ENCODE measurements at places on chromosomes 11 and 22.

DNA sequence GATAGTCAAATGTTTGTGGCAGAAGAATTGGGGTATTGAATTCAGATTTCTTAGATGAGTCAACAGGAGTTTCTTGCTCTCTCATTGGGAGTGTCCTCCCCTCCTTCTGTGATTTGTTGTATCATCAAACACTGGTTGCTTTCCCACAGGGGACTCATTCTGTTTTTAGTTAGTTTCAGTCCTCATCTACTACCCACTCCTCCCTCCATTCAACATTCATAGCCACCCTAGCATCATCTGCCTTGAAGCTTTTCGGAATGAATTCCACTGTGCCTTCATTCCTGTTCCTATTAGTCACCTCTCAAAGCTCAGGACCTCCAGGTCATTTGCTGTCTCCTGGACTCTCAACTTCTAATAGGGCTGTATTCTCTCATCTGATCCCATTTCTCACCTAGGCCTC, 31.5 kb upstream of the RAB38 start:
- no peak for DNase-seq

GRCh38 chr11:6646576-6646917, 9.1 kb downstream of the DCHS1 start:
- DNase-seq, result no peak

GRCh38 chr11:60589611-60590010, 74.4 kb downstream of the MS4A13 start:
- no peak for DNase-seq

DNA sequence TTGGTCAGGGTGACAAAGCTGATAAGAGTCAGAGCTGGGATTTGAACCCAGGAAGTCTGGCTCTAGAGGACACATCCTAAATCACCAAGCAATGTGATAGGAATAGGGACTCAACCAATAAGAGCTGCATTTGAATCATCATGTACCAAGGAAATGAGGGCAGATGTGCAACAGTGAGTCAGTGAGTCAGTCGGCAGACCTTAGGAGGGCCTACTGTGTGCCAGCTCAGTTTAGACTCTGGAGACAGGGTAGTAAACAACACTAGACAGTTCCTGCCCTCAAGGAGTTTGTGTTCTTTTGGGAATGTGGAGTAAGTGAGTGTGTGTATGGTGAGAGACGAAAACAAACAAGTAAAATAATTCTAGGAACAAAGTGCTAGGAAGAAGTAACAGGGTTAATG, 11.2 kb downstream of the IL10RA start:
- no peak for DNase-seq

- no peak for DNase-seq
Observed at GRCh38 chr22:48635816-48636215, 1191.9 kb downstream of the BRD1 start.

DNA sequence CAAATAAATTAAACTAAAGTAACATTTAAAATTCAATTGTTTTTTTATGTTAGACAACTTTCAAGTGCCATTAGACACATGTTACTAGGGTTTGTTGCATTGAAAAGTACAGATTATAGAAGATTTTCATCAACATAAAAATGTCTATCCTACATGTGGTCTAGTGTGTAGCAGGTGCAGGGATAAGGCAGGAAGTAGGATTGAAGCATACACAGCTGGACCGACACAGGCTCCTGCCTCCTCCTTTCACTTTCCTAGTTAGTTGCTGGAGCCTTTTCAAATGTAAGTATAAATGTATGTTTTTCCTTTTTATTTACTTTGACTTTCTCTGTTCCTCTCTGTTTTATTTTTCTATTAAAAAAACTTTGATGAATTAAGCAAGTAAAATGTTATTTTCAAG, 246.9 kb upstream of the LUZP2 start:
- no peak for DNase-seq

- DNase-seq, result no peak
Observed at GRCh38 chr11:129536338-129536737, 160.7 kb downstream of the BARX2 start.

GRCh38 chr22:49856766-49857618, 3.3 kb downstream of the ZBED4 start:
- DNase-seq, result no peak

DNA sequence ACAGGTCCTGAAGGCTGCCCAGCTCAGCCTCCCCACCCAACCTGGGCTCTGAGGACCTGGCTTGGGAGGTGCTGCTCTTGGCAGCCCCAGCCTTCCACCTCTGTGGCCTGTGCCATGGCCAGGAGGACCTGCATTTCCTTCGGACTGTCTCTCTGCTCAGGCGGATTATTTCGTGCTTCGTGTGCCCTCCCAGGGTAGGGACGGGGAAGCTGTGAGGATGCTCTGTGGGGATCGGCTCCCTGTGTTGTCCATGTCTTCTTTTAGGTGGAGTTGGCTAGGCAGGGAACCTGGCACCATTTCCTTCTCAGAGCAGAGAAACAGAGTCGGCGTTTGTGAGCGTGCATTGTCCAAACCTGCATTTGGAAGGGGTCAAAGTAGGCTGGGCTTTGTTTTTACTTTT, 34.1 kb downstream of the BCR start:
- DNase-seq, result no peak

- DNase-seq, result no peak
Observed at GRCh38 chr22:49017482-49018329, 810.0 kb downstream of the BRD1 start.

GRCh38 chr11:111378185-111378860, 752 bp downstream of the POU2AF1 start:
- no peak for DNase-seq

GRCh38 chr11:9568161-9568853, 5.2 kb upstream of the WEE1 start:
- DNase-seq, result no peak

DNA sequence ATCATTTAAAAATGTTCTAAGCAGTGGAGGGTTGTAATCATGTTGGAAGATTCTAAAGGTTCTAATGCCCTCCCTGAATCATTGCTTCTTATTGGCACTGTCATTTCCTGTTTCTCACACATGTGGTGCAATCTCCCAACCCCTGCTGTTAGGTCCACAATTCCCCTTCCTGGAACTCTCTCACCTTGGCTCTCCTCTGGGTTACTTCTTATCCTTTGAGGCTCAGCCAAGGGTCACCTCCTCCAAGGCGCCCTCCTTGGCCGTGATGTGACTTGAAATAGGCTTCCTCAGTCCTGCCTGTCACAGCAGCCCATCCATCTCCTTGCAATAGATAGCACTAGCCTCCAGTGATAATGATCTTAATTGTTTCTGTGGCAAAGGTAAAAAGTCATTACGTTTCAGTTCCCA, 149.8 kb downstream of the TTC17 start:
- DNase-seq, result peak; percentile 35

- no peak for DNase-seq
Observed at GRCh38 chr11:113906516-113906915, 1.9 kb downstream of the HTR3B start.

DNA sequence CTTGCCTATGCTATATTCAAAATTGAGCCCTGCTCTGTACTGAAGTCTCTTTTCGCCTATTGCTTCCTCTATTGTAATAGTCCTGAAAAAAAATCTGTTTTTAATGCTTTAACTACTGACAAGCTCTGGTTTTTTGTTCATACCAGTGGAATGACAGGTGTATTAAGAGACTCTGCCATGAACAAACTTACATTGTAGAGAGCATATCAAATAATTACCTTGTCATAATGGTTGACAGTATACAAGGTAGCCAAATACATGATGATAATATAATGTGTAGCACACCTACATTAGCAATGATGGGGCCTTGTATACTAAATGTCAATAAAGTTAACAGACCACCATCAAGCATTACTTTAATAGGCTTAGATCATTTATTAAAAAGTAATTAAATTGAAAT, 175.0 kb downstream of the DYNC2H1 start:
- DNase-seq, result no peak

DNA sequence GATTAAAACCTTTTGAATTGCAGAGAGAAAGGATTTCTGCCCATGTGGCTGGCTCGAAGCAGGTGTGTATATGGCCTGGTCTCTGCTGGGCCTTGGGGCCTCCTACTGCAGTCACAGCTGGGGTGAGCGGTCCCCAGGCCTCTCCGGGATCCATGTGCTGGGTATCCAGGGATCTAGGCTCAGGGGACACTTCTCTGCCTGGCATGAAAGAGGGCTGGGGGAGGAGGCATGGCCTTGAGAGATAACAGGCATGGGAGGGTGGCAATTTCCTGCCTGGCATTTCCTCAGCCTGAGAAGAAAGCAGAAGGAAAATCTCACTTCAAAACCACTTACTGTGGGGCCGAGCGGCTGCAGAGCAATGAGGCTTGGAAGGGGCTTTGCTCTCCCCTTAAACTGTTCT, 20.3 kb upstream of the PARVG start:
- DNase-seq, result no peak

GRCh38 chr11:75677275-75677674, 8.4 kb upstream of the MAP6 start:
- DNase-seq, result no peak

- DNase-seq, result no peak
Observed at GRCh38 chr11:107252429-107253161, 205.0 kb downstream of the CWF19L2 start.

DNA sequence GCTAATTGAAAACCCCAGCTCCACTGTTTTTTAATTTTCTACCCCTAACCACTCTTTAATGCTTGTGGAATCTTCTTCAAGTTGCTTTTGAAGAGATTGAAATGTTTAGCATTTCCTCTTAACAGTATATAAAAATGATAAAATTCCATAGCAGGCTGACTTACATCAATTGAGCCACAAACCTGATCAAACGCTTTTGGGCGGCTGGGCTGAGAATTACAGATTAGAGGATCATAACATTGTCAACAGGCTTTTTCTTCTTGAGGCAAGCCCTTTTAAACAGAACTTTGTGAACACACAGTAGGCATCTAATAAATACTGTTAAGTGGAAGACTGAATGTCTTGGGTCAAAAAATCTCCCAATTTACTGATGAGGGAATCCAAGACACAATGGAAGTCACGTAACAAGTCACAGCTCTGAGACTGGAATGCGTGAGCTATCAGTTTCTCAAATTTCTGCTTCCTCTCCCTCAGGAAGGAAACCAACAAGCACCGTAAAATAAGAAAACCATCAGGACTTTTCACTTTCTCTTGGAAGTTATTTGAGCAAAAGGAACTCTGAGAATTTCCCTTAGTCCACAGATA, 50.0 kb upstream of the CCDC89 start:
- no peak for DNase-seq

DNA sequence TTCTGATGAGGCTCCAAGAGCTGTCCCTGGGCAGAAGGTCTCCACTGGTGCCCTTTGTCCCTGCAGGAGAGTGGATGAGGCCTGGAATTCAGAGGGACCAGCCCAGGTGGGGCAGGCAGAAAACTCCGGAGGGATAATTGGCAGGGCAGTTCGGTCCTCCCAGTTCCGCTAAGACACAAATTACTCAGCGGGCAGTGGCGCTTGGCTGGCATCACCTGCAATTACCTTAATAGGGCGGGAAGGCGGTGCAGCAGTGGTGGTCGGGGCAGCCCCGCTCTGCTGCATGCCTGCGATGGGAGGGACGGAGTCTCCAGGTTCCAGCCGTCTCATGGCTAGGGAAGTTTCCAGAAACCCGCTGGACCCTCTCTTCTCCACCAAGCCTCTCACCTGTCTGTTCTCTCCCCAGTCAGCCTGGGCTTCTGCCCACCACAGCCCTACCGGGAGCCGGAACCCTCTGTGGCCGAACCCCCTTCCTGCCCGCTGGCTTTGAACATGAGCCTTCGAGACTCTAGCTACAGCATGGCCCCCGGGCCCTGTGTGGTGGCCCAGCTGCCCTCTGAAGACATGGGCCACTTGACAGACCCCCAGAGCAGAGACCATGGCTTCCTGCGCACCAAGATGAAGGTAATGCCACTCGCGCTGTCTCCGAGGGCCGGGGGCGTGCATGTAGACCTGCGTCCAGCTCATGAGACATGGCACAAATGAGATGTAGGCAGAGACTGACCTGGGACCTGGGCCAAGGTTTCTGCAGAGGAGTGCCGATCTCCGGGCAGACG, 7.0 kb downstream of the OVOL1 start:
- DNase-seq, result no peak

DNA sequence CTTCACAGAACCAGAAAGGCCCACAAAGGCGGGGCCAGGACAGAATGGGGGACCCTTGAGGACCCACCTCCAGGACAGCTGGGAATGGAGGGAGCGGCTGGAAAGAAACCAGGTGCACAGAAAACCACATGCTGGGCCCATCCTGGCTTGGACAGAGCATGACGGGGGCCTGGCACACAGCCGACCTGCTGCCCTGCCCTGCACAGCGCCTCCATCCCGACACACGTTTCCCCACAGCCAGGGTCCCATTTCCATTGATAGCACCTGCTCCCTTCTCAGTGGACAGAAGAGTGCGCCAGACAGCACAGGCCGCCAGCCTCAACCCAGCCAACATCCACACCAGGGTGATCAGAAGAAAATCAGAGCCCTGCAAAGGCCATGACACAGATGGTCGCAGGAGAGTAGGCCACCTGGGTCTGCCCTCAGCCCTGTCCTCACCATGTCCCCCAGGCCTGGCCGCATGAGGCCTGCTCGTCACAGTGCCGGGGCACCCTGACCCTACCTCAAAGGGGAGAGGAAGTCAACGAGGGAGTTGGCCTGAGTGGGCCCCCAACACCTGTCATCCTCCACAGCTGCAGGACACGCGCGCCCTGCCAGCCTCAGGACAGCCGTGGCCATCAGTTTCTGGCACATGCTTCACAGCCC, 28.1 kb downstream of the BRD1 start:
- DNase-seq, result no peak

DNA sequence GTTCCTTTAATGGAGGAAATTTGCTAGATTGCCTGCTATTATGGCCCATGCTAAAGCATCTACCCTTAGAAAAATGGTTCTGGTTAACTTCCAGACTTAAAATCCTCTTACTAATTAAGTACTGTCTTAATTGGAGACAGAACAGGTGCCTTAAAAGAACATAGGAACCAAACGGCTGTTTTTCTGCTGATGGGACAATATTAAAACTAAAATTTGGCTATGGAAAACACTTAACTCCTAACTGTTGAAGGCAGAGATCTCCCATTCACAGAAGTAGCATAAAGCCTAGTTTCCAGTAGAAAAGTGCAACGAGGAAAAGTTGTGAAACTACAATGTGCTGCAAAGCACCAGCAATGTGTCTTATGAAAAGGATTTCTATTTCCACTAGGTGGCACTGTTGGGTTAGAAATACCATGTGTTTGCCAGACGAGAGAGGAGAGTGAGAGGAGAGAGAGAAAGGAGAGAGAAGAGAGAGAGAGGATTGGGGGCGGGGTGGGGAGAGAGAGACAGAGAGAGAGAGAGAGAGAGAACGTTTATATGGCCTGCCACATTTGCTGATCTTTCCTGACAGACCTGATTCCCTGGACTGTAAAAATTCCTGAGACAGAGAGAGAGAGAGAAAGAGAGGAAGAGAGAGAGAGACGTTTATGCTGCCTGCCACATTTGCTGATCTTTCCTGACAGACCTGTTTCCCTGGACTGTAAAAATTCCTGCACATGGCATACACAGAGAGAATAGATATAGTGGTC, 51.5 kb downstream of the FAM181B start:
- DNase-seq, result peak; percentile 41

Data from non-pigmented ciliary epithelial cell (primary cell).